ENCODE measurements at places on chromosomes 16 and 17. TPM values are rescaled to one million over a fixed set of nuclear protein-coding genes. Genes with fewer than 3 reads are reported as not detected.

SLC38A8 gene
- not detected for total RNA-seq

C1QTNF8 gene
- not detected for total RNA-seq

CCDC102A gene
- total RNA-seq: 7.0 TPM

TNK1 gene
- total RNA-seq: 16.2 TPM

KRTAP4-4 gene
- not detected for total RNA-seq

SYNGR3 gene
- total RNA-seq: 1.7 TPM

DNA sequence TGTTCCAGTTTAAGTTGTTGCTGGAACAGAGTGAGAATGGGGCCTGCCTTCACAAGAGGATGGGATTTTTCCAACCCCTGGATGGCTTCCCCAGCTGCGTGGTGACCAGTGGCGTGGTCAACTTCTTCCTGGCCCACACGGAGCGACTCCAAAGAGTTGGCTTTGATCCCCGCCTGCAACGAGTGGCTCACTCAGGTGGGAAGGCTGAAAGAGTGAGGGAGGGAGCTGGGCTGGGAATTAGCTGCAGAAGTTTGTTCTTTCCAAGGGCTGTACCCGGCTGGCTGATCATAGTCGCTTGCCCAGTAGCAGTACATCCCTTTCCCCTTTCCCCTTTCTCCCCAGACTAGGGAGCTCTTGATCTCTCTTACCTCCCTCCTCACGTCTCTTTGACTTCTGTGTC is 36.1 kb downstream of the B4GALNT2 start:
- DNase-seq: no peak

DNA sequence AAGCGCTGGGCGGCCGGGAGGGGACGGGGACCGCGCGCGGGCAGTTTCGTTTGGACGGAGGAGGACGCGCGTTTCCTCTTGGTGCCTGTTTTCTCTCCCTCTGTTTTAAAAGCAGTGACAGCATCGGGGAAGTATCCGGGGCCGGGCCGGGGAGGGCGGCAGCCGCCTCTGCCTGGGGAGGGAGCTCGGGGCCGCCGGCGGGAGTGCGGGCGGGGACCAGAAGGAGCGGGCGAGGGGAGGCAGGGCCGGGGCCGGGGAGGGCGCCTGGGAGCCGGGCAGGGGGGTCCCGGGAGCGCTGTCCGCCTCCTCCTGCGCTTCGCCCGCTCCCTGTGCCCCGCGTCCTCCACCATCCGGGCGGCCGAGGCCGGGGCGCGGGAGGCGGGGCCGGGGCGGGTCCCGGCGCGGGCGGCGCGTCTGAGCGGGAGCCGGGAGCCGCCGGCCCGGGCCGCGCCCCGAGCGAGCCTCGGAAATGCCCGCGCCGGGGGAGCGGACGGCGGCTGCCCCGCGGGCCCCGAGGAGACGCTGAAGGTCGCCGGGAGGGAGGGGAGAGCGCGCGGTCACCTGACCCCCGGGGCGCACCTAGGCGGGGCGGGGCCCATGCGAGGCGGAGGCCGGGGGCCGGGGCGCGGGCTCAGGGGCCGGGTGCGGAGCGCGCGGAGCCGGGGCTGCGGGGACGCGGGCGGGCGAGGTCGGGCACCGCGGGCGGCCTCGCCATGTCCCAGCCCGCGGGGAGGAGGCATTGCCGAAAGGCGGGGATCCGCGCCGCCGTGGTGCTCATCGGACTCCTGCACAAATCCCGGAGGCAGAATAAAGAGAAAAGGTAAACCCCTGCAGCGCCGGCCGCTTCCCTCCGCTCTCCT is 57.3 kb downstream of the RAP1GAP2 start:
- peak; percentile 82 for DNase-seq

DNA sequence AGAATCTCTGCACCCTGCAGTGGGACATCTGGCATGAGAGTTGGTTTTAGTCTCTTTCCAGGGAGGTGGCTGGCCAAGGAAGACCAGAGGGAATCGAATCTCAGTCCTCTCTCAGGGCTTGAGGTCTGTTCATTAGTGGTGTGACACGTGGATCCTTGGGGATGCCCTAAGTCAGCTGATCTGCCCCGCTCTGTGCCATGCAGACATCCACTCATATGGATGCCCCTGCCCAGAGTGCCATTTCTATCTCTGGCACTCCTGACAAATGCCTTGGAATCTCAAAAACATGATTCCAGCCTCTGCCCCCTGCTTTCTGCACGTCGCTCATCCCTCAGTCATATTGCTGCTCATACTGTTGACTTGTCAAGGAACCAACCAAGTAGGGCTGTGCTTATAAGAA is 38.8 kb downstream of the WSCD1 start:
- peak; percentile 20 for DNase-seq

DNA sequence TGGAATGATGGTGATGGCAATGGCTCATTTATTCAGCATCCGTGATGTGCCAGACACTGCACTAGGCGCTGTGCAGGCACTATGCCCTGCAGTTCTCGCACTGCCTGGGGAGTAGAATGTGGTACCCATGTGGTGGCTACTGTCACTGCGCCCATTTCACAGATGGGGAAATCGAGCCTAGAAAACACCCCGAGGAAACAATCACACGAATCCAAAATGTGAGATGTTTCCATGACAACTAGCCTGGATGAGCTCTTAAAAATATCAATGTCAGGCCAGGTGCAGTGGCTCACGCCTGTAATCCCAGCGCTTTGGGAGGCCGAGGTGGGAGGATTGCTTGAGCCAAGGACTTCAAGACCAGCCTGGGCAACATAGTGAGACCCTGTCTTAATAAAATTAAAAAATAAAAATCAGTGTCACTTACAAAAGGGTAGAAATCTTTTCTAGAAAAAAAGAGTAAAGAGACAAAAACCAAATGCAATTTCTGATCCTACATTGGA is 57.9 kb upstream of the TNRC6A start:
- no peak for DNase-seq

DNA sequence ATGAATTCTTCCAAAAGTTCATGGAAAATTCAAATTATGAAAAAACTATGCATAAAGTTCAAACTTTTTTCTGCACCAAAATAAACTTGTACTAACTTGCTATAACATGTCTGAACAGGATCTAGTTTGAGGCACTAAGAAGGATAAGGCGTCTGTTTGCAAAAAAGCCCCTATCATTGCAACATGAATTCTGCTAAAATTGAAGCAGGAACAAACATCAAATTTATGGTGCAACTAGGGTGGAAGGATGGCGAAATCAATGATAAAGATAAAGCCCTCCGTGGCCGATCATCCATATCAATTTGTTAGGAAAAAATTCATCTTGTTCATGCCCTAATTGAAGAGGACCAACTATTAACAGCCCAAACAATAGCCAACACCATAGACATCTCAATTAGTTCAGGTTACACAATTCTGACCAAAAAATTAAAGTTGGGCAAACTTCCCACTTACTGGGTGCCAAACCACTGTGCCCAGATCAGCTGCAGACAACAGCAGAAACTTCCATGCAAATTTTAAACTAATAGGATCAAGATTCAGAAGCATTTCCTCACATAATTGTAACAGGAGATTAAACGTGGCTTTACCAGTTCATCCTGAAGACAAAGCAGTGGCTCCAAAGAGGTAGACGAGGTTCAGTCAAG is 12.9 kb downstream of the IL21R start:
- no peak for DNase-seq

GRCh38 chr16:20826039-20826566 is 19.8 kb downstream of the REXO5 start:
- no peak for DNase-seq

GRCh38 chr16:88785106-88785924 is at the start of gene PIEZO1:
PIEZO1 (minus strand) TSS chr16:88785220; CDS start chr16:88784964, 256 bp downstream.
- DNase-seq: peak; percentile 97

DNA sequence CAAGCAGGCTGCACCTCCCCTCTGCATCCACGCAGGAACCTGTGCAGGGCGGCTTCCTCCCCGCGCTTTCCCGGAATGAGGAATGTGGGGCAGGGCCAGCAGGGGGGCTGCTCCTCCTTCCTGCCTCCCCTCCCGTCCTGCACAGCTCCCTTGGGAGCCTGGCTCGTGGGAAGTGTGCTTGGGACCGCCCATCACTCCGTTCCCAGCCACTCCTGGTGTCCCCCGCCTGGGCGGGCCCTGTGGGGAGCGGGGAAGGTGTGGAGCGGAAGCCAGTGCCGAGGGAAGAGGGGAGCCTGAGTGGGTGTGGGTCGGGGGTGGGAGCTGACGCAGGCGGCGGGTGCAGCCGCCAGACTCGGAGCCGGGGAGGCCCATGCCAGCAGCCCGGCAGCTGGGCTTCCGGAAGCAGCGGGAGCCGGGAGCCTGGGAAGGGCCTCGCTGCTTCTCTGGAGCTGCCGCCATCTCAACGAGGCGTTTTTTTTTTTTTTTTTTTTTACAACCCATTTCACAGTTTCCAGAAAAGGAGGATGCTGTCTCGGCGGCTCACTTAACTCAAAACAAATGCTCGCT is 24.1 kb downstream of the BAHCC1 start:
- DNase-seq: no peak

- no peak for DNase-seq
These were observed 1.2 kb downstream of the AP2B1 start for GRCh38 chr17:35588196-35588920.

- DNase-seq: no peak
These were observed 16.5 kb upstream of the SPNS3 start for GRCh38 chr17:4417129-4417667.

DNA sequence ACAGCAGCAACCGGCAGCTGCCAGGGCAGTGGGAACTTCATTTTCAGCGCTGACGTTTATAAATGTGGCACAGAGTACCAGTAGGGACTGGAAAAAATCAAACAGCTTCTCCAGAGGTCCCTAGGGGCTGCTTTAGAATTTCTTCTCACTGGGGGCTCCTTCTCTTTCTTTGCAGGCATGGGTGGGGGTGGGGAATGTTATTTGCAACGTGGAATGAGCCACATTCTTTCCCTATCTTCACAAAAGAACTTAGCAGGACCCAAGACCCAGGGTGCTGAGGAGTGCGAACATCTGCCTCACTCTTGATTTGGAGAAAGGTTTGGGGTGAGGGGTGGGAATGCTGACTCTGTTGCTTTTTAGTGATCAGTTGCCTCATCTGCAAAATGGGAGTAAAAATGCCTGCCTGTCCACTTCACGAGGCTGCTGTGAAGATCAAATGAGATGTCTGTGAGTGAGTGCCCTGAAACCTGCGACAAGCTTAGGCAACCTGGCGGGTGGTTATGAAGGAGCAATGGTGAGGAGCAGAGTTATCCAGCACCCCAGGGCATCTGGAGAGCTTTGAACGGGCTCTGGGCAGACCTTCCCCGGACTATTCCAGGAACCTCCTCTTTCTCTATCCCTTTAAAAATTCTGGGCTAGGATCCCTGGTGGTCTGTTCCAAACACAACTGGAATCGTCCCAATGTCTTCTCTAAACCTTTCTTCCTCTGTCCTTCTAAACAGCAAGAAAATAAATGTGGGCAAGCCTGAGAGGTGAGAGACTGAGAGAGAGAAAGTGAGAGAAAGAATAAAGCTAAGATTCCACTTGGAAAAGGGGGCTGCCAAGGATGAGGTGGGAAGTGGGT is 10.7 kb upstream of the PIPOX start:
- DNase-seq: no peak

- DNase-seq: no peak
These were observed 41.9 kb downstream of the FTO start for GRCh38 chr16:53745753-53746266.

DNA sequence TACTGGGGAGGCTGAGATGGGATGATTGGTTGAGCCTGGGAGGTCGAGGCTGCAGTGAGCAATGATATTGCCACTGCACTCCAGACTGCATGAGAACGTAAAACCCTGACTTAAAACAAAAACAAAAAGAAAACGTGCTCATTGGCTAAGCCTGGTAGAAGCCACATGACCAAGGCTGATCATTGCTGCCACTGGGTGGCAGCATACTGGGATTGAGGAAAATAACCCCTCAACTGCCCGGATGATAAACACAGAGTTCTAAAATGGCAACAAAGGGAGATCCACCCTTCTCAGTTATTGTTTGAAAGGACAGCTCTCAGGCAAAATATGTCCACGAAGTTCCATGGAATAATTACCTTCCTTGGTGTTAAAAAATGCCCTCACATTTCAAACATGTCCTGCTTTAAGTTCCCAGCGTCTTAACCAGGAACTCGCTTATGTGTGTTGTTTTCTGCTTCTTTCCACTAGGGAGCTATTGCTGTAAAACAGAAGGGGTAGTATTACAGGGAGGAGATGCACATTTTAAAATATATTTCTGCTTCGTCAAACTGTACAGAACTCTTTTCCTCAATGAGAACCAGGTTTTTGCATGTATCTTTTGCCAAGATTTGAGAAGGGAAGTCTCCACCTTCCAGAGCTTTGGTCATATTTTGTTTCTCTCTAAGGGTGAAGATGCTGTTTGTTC is 675.3 kb downstream of the MAF start:
- DNase-seq: no peak

GRCh38 chr17:79464318-79465010 is 146.4 kb downstream of the RBFOX3 start:
- DNase-seq: no peak

DNA sequence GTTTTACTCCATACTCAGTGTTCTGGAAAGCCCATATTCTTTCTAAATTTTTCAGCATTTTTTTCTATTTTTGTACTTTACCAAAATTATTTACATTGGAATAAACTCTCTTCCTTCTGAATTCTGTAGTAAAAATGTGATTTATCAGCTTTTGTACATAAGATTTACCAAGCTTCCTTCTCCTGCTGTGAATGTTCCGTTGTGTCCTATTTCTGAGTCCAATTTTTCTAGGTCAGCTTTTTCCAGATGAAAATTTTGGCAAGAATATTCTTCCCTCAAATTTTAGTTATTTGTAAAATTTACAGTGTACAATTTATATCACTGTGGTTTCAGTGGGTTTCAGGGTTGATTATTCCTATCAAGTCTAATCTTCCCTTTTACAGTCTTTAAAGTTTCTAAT is 27.5 kb downstream of the ASPA start:
- DNase-seq: no peak

DNA sequence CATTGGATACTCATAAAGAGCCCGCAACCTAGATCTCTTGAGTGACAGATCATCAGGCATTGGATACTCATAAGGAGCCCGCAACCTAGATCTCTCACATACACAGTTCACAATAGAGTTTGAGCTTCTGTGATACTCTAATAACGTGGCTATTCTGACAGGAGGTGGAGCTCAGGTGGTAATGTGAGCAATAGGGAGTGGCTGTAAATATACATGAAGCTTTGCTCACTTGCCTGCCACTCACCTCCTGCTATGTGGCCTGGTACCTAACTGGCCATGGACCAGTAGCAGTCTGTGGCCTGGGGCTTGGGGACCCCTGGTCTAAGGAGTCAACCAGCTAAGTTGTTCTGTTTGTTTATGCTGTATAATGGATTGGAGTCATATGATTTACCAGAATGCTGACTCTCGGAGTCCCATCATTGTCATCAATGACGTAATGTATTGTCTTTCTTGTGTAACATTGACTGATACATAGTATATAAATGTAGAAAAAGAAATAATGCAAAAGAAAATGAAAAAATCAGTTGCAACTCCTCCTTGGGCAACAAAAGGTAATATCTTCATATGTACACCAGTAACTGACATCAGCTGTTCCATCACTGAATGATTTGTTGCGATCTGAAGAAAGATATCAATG is 17.5 kb downstream of the ABCA9 start:
- no peak for DNase-seq

GRCh38 chr16:4935241-4935855 is 1.6 kb downstream of the PPL start:
- no peak for DNase-seq
